ENCODE measurements at places on chromosomes 16 and 17. TPM values are rescaled to one million over a fixed set of nuclear protein-coding genes. Genes with fewer than 3 reads are reported as not detected.

DNA sequence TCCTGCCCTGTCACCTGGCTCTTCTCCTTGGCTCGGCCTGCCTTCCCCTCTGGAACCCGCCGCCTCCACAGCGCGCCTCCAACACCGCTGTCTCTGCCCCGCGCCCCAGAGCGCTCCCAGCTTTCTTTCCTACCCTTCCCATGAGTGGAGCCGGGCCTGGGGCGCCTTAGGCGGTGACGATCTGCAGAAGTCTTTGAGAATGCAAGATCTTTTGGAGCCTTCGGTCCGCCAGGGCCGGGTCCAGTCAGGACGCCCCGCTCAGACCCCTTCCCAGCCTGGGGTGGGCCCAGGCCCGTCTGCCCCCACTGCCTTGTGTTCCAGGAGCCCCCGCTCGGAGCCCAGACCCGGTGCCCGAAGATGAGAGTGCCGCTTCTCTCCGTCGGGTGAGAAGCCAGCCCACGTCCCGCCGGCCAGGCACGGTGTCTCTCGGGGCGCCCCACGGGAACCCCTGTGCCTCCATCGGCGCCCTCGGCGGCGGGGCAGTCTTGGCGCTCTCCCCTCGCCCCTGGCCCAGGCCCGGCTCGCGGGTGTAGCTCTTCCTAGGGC is 40.0 kb downstream of the MRM1 start:
- H3K4me1 ChIP-seq: no peaks in the 10 kb centered on the region
- no peak for DNase-seq
- no peak overlapping the region for H3K4me3 ChIP-seq

- peaks cover 10% of the 10 kb centered on the region for H3K4me1 ChIP-seq
- no peak overlapping the region for H3K4me3 ChIP-seq
- H3K27me3 ChIP-seq: no peaks in the 10 kb centered on the region
- H3K36me3 ChIP-seq: no peaks in the 10 kb centered on the region
- no peak overlapping the region for H3K27ac ChIP-seq
These were observed 26.2 kb upstream of the PIK3R5 start for GRCh38 chr17:8991514-8992285.

- H3K4me3 ChIP-seq: no peak overlapping the region
- no peak overlapping the region for H3K27ac ChIP-seq
- peaks cover 32% of the 10 kb centered on the region for H3K4me1 ChIP-seq
- DNase-seq: no peak
These were observed 194.3 kb upstream of the RPL38 start for GRCh38 chr17:74009056-74009625.

- DNase-seq: no peak
- no peaks in the 10 kb centered on the region for H3K27me3 ChIP-seq
- H3K4me1 ChIP-seq: peaks cover 18% of the 10 kb centered on the region
These were observed 7.9 kb downstream of the QPRT start for GRCh38 chr16:29686740-29687332.

DNA sequence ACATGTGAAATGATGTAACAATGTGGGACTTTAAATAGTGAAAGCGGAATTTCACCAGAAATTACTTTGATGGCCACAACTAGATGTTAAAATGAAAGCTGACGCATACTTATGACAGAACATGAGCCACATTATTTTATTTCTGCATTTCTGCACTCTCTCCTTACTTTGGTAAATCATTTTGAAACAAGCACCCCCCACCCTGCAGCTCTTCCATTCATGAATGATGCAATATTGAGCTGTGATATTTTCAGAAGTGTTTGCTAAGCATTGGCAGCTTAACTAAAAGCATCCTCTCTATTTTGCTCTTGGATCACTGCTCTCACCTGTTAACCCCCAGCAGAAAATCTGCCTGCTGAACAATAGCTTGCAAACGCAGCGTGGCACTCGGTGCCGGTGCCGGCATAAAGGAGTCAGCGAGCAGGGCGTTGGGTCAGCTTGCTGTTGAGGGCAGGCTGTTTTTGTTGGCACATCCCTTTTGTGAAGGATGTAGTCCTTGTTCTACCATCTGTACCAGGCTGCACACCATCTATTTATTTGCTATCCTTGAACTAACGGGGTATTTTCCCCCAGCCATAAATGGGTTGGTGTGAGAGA is 30.8 kb upstream of the CBLN1 start:
- H3K4me1 ChIP-seq: no peaks in the 10 kb centered on the region
- H3K27me3 ChIP-seq: no peaks in the 10 kb centered on the region
- no peak for DNase-seq
- no peak overlapping the region for H3K27ac ChIP-seq
- no peak overlapping the region for H3K4me3 ChIP-seq

- no peak overlapping the region for H3K27ac ChIP-seq
- no peaks in the 10 kb centered on the region for H3K4me1 ChIP-seq
- no peak overlapping the region for H3K4me3 ChIP-seq
- H3K27me3 ChIP-seq: peaks cover 33% of the 10 kb centered on the region
- DNase-seq: no peak
These were observed 8.6 kb downstream of the TPSD1 start for GRCh38 chr16:1264345-1265089.

DNA sequence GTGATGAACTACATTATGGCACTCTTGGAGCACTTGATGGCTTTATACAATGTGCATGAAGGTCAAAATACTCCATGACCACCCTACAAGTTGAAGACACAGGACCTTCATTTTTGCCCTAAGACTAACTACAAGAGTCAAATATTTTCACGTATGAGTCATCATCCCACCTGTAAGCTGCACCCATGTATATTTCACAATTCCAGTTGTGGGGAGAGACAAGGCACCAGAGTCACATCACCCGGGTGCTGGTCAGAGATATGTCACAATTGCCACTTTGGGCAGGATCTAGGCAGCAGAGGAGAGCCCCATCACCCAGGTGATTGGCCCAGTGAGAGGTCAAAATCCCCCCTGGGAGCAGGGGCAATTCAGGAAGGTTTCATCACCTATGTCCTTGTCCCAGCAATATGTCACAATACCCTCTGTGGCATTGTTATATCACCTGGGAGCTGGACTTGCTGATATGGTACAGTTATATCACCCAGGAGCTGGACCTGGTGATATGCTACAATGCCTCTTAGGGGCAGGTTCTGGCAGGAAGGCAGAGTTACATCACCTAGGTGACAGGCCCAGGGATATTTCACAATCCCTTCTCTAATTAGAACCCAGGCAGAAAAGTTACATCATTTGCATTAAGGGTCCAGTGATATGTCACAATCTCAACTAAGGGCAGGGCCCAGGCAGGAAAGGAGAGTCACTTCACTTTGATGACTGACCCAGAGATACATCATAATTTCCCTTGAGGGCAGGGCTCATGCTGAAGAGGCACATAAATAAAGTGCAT is 1839.2 kb downstream of the TP53TG3F start:
- no peaks in the 10 kb centered on the region for H3K27me3 ChIP-seq
- no peak overlapping the region for H3K4me3 ChIP-seq
- H3K36me3 ChIP-seq: no peaks in the 10 kb centered on the region
- no peak for DNase-seq
- no peaks in the 10 kb centered on the region for H3K4me1 ChIP-seq

Gene HP
- polyA plus RNA-seq: 47.8 TPM

Gene NOTUM
- not detected for polyA plus RNA-seq

Gene PTGES3L
- polyA plus RNA-seq: not detected

Gene LGALS3BP
- 33.4 TPM for polyA plus RNA-seq

Gene TMEM98
- polyA plus RNA-seq: not detected

Gene PIPOX
- polyA plus RNA-seq: not detected

Gene MT1A
- polyA plus RNA-seq: not detected

Data from CD14-positive monocyte (primary cell).